ENCODE measurements at places on chromosomes 3 and 15.

DNA sequence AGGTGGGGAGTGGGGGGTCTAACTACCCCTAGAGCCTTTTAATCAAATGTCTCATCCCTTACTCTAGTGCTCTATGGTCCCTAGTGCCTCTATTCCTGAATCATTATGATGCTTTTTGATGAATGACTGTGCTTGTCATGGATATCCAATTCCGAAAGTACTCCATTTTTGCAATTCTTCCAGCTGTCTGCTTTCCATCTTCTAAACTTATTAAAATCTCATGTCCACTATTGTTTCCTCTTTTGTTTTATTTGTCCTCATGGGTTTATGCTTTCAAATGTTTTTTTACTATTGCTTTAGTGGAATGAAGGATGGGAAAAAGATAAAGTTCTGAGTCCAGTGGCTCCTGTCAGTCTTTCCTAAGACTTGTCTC, 77.2 kb upstream of the KCNMB2 start:
- DNase-seq = no peak

DNA sequence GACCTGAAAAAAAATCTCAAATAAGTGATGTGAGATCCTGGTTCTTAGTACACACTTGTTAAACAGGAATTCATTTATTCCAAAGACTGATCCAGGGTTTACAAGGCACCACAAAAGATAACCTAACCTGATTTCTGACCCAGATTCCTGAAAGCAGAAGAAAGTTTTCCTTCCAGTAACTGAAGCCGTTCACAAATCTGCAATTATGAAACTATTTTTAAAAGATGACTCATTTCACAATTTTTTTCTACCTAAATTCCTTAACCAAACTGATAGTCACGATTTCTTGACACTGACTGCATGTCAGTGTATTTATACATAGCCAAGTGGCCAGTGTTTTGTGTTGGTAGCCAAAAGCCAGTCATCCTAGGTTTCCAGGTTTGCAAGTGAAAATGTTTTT, 17.1 kb downstream of the SLC9A9 start:
- DNase-seq = no peak

- DNase-seq = no peak
These were observed 63.6 kb downstream of the ZNF621 start for GRCh38 chr3:40588406-40588805.

GRCh38 chr15:62752657-62753517, 289.7 kb upstream of the TPM1 start:
- DNase-seq = no peak

- DNase-seq = no peak
These were observed 49.7 kb downstream of the LRTM1 start for GRCh38 chr3:54878145-54878544.

DNA sequence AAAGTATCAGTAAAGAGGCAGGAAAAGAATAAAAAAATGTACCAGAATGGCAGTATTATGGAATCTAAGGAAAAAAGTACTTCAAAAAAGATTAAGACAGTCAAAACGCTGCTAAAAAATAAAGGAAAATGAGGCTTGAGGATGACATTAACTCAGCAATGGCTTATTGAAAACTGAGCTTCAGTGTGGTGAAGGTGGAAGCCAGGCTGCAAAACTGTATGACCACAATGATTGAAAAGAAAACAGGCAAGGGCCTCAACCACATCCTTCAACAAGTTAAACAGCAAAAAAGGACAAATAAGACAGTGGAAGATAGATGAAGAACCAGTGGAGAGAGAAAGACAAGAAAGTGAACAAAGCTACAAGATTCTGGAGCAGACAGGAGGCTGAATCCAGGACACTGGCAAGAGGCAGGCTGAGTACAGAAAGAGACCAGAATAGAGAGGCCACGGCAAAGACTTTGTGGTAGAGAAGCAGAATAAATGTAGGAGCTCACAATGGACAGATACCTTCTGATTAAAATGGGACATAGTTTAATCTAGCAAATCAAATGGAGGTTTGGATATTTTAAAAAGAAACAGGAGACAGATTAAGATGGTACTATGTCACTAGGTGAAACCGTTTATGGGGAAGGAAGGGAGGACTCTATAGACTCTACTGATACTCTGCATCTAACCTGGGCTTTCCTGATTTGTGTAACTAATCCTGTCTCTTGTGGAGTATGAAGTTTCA, 86.1 kb downstream of the TJP1 start:
- DNase-seq = no peak

GRCh38 chr3:152222327-152222726, 46.4 kb upstream of the MBNL1 start:
- no peak for DNase-seq
